NCI-H460 (cell line): ENCODE measurements at places on chromosomes 4 and X. TPM values are rescaled to one million over a fixed set of nuclear protein-coding genes. Genes with fewer than 3 reads are reported as not detected.

DNA sequence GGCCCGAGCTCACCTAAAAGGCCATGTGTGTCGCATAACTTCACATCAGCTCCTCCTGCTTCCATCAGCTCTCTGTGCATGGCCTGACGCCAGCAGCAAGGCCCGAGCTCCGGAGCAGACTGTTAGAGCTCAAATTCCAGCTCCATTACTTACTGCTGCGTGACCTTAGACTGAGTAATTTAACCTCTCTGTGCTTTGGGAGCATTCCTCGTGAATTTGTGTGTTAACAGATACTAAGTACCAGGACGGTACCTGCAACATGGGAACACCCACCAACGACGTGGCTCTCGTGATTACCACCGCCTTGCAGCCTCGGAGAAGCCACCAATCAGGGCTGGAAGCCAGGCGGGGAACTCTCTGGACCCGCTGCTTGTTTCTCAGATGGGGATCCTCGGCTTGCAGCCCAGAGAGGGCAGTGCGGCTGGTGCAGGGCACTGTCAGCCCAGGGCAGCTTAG, 12.9 kb downstream of the LETM1 start:
- DNase-seq = no peak

DNA sequence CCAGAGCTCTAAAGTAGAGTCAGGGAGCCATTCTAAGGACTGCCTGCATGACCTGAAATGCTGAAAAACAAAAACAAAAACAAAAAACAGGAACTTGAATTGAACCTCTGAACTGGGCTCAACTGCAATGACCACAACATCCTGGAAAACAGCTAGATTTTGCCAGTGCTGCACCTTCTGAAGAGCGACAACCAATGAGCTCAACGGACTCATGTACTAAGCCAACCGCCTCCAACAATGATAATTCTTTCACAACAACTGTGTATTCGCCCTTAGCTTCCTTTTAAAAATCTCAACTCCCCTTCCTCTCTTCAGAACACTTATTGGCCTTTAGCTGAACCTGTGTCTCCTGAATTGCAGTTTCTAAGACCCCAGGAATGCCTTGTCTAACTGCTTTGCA, 69.8 kb downstream of the HAUS3 start:
- DNase-seq = no peak

DNA sequence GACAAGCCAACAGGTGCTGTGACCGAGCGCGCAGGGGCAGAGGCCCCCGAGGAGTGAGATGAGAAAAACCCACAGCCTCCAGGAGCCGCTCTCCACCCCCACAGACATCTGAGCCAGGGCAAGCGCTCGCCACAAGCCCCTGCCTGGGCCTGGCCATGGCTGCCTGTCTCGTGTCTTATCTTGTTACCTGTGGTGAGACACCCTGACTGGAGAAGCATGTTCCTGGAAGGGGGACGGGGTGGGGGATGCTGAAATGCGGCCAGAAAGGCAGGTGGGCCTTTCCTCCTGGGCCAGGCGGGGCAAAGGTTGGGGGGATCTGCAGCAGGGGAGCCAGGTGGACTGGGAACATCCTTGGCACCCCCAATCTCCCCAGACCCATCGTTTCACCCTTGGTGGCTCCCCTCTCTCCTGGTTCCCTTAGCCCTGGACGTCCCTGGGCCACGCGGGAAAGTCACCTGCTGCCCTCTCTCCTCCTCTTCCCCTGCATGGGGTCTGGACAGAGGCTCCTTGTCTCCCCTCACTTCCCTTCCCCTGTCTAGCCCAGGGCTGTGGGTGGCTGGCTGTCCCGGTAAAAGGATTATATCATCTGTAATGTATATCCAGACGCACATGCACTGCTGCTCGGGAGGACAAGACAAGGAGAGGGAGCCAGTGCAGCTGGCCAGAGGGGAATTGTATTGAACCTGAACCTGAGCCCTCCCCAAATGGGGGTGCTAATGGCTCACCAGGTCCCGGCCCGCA, 8.4 kb upstream of the DUSP9 start:
- no peak for DNase-seq

DNA sequence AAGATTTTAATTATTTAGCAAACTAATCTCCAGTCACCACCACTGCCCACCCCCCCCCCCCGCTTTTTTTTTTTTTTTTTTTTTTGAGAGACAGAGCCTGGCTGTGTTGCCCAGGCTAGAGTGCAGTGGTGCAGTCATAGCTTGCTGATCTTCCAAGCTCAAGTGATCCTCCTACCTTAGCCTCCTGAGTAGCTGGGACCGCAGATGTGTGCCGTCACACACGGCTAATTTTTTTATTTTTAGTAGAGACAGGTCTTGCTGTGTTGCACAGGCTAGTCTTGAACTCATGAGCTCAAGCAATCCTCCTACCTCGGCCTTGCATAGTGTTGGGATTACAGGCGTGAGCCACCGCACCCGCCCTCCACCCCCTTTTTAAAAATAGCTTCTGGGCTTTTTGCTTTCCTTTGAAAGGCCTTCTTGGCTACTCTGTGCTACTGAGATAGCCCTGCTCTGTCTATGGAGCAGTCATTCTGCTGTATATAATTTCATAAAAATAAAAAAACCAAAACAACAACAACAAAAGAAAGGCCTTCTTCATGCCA, 18.7 kb downstream of the TXLNG start:
- DNase-seq = no peak

DNA sequence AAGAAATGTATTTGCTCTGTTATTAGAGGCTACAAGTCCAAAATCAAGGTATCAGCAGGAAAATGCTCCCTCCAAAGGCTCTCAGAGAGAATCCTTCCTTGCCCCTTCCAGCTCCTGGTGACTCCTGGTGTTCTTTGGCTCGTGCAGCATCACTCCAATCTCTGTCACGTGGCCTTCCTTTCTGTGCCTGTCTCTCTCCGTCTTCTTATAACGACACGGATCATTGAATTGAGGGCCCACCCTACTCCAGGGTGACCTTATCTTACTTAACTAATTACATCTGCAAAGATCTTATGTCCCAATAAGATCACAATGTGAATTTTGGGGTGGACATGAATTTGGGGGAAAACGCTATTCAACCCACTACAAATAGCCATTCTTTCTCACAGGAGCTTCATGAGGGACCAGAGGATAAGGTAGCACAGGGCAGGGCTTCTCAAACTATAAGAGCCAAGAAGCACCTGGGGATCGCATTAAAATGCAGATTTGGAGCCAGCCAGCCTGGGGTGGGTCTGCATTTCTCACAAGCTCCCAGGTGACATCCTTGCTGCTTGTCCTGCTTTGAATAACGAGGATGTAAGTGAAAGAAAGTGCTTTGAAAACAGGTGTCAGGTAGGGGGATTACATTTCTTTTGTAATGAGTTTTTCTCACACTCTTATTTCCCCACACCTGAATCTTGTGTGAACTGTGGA, 41.9 kb upstream of the APLN start:
- DNase-seq = no peak

CT47B1 gene
- total RNA-seq = not detected in 2 replicates
